ENCODE measurements at places on chromosomes 7 and 10. TPM values are rescaled to one million over a fixed set of nuclear protein-coding genes. Genes with fewer than 3 reads are reported as not detected.

DNA sequence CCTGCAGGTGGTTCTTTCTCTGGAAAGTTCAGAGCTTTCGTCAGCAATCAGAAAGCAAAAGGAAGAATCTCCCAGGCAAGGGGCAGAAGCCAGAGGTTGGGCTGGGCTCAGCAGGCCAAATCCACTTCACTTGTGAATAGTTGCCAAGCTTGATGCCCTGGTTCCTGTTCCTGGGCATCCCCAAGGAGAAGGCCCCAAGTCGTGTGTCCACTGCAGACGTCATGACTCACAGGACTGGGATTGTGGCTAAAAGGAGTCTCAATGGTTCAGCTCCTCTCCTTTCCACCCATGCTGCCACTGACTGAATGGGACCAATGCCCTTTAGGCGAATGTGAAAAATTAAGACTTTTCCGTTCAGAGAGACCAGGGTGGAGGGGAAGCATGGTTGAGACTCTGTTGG is 38.6 kb upstream of the TRIM8 start:
- no peak for DNase-seq

The EIF5AL1 gene
- polyA plus RNA-seq: 1.0 TPM

- no peak for DNase-seq
Observed at GRCh38 chr7:28157831-28158416, 22.7 kb downstream of the JAZF1 start.

The ASB13 gene
- 8.4 TPM for polyA plus RNA-seq

The HOXA4 gene
- polyA plus RNA-seq: 1.2 TPM

DNA sequence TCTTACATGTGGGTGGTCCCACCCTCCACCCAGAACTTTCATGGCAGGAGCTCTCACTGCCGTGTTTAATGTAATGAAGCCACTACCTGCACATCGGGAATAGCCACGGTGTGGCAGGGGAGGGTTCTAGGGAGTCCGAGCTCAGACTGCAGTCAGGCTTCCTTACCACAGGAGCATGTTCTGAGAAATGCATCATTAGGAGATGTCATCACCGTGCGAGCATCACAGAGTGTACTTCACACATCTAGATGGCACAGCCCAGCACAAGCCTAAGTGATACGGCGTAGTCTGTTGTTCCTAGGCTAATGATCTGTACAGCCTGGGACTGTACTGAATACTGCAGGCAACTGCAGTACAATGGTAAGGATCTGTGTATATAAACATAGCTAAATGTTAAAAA is 153.0 kb upstream of the LANCL2 start:
- DNase-seq: no peak

DNA sequence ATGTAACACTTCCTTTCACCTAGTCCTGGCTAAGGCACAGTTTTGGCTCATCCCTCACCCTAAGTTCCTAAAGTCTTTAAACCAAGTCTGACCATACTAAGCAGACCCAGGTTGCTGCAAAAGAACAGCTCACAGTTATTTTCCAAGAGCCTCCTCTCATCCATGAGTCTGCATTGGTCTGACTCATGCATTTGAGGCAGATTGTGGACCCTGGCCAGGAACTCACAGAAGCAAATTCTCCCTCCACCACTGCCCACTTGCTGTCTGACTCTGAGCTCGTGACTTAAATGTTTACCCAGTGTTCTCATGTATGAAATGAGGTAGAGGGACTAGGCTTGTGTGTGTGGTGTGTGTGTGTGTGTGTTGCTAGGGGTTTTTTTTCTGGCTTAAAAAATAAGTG is 1272.8 kb downstream of the TYW1 start:
- no peak for DNase-seq

The PILRA gene
- 2.9 TPM for polyA plus RNA-seq

DNA sequence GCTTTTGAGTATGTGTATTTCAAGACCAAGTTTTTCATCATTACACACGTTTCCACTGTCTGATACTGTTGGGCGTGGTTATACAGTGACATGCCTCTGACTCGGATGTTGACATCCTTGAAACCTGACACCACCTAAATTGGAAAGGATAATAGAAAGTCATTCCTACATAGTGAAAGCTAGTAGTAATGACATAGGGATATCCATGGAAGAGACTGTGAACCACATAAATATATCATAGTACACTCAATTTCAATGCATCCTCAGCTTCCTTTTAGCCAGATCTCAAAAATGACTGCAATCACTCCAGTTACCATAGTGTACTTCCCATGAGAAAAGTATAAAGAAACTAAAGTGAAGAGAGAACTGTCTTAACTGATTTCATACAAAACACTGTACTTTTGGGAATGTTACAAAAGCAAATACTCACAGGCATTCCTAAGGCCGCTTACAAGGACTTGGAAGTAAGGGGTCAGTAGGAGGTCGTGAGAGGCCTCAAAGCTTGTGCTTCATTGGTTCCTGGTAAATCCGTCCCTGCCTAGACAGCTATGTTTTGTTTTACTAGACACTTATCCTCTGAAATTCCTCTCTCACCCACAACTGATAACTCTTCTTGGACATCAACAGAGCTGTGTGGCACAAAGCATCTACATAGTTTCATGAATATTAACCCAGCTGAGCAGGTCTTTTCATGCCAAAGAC is 71.8 kb upstream of the VWDE start:
- DNase-seq: no peak

DNA sequence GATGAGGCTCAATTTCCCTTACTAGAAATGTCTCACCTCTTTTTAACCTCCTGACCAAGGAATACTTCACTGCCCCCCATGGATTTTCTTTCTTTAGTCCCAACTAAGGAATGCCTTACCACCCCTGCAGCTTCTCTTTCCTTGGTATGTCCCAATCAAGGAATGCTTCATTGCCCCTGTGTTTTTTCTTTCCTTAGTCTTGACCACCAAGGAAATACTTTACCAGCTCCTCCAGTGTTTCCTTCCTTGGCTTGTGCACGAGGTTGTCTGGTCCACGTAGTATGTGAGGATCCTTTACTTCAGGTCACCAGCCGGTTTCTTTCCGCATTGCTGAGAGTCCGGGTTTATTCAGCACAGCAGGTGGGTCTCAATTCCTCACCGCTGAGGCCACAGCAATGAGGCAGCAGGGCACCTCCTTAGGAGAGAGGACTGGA is 59.3 kb downstream of the CYP2C9 start:
- no peak for DNase-seq

GRCh38 chr10:85611093-85611740 is 755.4 kb downstream of the GRID1 start:
- no peak for DNase-seq

DNA sequence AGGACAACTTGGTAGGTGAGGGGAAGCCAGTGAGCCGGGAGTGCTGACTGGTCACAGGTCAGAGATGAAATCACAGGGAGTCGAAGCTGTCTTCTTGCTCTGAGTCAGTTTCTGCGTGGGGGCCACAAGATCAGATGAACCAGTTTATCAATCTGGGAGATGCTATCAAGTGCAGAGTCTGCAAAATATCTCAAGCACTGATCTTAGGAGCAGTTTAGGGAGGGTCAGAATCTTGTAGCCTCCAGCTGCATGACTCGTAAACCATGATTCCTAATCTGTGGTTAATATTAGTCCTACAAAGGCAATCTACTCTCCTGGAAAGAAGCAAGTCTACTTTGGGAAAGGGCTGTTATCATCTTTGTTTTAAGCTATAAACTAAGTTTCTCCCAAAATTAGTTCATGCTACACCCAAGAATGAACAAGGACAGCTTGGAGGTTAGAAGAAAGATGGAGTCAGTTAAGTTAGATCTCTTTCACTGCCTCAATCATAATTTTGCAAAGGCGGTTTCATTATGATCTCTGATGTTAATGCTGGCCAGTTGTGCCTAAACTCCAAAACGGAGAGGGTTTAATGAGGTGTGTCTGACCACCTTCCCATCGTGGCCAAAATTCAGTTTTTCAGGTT is 8.4 kb upstream of the LMOD2 start:
- DNase-seq: no peak

- no peak for DNase-seq
Observed at GRCh38 chr10:28180654-28181053, 122.2 kb downstream of the MPP7 start.
